GM12891 (cell line): ENCODE measurements at places on chromosomes 11 and 22.

GRCh38 chr11:36389811-36390210, 93.7 kb downstream of the PRR5L start:
- no peak for DNase-seq

DNA sequence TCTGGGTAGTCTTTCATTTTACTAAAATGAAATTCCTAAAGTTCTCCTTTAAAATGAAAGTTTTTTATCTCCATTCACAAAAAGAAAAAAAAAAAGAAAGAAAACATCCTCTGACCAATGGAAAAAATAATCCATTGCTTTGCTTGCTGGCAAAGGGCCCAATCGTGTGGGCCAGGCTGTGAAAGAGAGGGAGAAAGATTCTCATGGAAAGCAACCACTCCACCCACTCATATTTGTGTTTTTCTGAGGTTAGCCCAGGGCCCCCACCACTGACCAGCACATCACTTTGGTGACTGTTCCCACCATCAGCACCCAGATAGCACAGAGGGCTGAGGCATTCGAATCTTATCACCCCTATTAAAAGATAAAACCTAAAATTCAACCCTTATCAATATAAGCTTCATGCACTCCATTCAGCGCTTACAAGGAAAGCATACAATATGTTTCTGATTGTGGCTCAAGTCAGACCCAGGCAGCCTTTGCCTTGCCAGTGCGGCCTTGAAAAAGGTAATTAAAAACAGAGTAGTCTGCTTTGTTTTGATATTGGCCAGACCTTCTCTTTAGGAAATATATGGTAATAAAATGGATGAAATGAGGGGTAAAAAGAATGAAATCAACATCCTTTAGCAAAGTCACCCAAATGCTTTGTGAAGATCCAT, 192.8 kb downstream of the ETS1 start:
- DNase-seq: no peak

DNA sequence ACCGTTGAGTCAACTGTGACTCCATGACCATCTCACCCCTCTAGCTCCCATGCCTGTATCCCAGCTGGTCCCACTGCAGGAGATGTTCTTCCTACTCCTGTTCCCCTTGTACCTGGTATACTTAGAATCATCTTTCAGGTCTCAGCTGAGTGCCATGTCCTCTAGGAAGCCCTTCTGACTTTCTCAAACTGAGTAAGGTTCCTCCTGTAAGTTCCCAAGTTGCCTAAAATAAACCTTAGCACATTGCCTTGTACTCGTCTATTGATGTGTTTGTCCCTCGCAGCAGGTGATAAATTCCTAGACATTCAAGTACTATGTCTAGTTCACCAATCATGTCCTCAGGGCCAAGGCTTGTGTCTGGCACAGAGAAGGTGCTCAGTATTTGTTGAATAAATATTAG, 18.4 kb upstream of the ASCC2 start:
- no peak for DNase-seq

DNA sequence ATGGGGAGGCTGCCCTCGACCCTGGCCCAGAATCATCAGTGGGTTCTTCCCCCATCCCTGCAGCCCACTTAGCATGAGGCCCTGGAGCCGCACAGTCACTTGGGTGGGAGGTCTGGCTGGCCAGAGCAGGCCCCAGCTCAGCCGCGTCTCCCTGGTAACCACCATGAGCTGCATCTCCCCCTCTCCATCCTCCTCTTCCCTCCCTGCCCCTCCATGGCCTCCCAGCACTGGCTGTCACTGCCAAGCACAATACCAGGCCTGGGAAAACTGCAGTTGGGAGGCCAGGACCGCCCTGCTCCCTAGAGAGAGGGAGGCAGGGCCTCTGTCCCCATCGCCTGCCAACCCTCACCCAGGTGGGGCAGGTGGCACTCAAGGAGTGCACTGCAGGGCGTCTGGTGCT, 8.0 kb downstream of the CSDC2 start:
- DNase-seq: no peak

GRCh38 chr22:33076343-33076742, 18.2 kb upstream of the SYN3 start:
- DNase-seq: no peak

GRCh38 chr22:25120761-25121212, 78.9 kb upstream of the CRYBB3 start:
- no peak for DNase-seq

DNA sequence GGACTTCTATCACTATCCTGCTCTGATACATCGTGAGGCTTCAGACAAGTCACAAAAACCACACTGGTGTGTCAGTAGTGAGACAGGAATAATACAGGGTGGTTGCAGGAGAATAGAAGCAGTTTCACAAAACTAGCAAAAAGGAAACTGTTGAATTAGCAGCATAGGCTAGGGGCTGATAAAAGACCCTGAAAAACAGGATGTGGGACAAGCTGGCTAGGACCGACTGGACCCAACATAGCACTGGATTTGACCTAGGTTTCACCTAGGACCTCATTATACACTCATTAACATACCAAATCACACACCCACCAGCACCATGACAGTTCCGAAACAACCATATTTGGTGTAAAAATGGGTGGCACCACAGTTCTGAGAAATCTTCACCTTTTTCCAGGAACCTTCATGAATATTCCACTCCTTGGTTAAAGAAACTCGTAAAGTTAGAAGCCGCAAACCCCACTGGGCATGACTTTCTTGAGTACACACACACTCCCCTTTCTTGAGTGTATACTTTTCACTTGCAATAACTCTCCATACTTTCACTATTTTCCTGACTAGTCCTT, 76.2 kb downstream of the SLC1A2 start:
- DNase-seq: no peak
